DMS153 (cell line): ENCODE measurements at places on chromosomes 4 and X.

DNA sequence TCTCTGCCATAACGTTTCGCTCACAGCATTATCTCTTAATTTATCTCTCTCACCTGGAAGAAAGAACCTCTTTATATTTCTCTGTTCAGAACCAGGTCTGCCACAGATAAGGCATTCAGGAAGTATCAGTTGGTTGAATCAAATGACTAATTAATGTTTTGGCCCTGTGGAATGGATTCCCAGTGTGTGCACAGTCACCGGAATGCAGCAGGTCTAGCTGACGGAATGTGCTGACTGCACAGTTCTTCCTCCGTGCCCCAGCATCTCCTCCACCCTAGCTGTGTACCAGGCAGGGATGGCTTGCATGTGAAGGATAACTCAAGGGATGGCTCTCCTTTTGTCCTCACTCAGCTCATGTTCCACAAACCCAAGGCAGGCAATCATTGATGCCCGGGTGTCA lies 141.8 kb upstream of the MSX1 start:
- DNase-seq = no peak

GRCh38 chr4:33739884-33740632 lies 2504.3 kb downstream of the ARAP2 start:
- DNase-seq = no peak

DNA sequence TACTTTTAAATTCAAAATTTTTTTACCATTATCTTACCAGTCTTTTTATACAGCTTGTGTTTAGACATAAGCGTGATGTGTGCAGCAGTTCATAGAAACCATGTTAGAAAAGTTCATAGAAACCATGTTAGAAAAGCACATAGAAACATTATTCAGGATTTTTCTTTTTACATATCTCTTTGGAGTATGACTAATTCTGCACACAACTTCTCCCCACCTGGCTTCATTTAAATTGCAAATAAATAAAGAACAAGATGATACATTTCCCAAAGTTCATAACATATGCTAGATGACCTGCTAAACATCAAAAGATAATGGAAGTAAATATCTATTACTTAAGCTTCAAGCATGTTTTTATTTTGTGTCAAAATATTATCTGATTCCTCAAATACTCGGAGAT lies 201.9 kb downstream of the BANK1 start:
- DNase-seq = no peak

DNA sequence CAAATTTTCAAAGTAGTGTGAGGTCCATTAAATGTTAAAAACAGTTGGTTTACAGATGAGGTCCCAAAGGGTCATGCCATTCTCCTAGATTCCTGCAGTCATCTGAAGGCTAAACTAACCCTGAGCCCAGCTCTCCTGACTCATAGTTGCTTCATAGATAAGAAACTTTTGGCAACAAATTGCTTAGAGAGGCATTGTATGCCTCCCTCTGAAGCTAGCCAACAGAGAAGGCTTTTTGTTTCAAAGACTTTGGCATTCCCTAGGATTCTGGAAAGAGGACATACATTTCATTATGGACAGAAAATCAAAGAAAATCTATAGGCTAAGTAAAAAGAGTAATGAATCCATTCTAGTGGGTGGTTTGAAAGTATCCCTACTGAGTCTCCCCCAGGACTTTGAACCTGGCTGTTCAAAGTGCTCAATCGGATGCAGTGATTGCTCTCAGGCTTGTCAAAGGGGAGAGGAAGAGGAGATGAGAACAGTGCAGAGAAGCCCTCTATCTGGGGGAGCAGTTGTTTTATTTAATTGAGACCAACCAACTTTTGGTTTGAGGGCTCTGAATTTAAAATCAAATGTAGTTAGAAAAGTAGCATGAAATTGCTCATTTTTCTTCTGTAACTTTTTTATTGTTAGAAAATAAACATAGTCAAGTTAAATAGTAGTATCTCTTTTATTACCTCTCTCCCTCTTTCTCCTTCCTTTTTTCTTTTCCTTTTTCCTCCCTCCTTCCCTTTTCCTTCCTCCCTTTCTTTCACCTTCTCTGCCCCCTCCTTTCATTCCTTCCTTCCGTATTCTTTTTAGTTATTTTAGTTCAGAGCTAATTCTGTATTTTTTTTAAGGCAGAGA lies 72.3 kb upstream of the ZNF518B start:
- DNase-seq = no peak

DNA sequence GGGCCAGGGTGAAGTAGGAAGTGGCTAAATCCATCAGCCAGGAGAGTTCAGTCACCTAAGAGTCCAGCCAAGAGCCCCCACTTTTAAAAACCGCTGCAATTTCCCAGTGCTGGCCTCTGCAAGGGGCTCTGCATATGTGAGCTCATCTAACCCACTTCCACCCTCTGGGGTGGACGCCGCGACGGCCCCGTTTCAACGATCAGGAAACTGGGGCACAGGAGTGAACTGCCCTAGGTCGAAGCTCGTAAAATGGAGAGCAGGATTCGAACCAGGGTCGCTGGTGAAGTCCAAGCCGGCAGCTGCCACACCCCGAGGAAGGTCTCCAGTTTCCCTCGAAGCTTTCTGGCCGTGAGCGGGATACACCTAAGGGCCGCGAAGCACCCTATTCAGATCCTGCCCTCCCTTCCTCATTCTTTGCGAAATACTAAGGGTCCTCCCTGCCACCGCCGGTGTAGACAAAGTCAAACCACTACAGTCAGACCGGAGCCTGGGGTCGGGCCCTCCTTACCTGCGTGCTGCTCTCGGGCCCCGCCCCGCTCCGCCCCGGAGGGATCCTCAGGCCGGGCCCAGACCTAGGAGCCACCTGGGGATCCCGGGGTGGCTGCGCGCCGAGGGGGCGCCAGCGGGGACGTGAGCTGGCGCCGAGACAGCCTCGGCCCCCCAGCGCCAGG lies 446 bp downstream of the EVC2 start:
- DNase-seq = no peak

DNA sequence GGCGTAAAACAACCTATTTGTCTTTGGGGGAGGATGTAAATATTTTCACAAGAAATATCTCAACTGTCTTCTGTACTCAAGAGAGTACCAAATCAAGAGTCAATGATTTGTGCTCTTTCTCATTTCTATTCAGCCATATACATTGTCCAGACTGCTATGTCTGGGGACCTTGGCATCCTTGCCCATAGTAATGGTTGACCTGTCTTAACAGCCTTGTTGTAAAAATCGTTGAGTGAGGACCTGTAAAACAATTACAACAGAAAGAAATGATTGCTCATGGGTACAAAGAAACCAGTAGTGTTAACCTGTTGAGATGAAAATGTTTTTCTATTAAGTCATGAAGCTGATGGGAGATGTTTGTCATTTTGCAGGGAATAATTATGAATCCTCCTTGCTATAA lies 56.6 kb downstream of the LNX1 start:
- no peak for DNase-seq

GRCh38 chrX:38489341-38489740 lies 72.0 kb upstream of the TSPAN7 start:
- DNase-seq = no peak

DNA sequence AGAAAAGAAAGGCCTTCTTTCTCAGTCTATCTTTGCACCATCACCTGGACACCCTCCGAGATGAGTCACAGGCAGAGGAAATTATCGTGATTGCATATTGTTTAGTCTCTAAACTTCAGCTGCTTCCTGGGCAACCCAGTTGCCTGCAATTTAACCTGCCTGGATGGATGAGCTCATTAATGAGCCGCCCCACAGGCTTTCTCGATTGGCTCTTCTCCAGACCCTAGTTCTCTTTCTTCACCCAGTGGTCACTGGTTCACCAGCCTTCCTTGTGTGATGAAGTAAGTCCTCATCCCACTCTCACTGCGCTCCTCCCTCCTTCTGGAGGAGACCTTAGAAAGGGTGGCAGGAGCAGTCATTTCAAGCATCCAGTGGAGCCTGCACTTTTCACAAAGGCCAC lies 94.4 kb downstream of the SOWAHB start:
- DNase-seq = peak; percentile 39

- DNase-seq = no peak
These were observed 56.7 kb upstream of the PUDP start for GRCh38 chrX:7204619-7205018.
